Jurkat, Clone E6-1 (cell line): ENCODE measurements at places on chromosomes 5 and 9.
A peak's percentile ranks its signal among the peaks of the same experiment; 100 is the strongest.

GRCh38 chr5:153340139-153340538 lies 150.3 kb upstream of the GRIA1 start:
- no peak for DNase-seq

DNA sequence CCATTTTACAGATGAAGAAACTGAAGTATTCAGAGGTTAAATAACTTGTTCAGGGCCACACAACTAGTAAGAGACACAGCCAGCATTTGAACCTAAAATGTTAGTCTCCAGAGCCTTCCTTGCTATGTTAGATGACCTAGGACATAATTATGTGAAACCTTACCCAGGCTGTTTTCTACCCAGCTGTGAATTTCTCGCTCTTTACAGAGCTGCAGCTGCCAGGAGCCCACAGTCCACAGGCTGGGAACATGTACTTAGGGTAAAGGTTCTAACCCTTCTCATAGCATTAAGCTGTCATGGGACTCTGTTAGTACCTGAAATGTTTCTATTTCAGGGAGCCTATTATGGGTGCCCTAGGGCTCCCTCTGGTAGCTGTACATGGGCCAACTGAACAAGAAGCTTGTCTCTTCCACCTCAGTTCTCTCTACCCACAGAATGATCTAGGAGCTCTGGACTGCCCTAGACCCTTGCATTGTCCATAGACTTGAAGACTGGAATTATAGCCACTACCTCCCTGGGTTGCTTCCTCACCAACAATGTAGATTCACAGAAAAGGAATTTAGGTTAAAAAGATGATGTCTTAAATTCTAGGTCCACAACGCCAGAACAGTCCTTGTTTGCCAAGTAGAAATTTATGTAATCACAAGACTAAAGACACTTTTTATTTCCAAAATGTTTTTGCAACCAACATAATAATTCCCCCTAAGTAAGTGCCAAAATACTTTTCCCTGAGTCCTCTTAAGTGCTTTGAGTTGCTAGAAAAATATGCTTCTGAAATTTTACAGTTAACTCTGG lies 262.9 kb downstream of the PIK3R1 start:
- no peak for DNase-seq

GRCh38 chr5:94316916-94317838 lies 301.2 kb downstream of the KIAA0825 start:
- no peak for DNase-seq

DNA sequence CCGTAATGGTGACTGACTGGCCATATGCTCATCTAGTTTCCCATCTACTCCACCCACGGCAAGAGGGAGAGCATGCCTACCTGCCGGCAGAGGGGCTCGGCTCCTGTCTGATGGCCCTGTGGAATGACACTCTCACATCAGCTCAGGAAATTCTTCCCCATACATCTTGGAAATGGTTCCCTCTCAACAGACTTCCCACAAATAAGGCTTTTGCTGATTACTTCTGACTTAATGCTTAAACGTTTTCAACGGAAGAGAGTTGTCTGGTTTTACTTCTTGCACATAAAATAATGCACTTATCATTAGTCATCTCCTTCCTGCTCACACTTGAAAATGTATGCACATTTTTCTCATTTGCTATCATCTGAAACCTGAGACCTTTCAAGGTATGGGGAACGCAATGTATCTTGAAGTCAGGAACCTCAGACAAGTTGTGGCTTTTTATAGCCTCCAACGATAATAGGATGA lies 129.5 kb downstream of the TTLL11 start:
- DNase-seq, result no peak

- DNase-seq, result no peak
Observed at GRCh38 chr5:42399702-42400101, 23.5 kb upstream of the GHR start.

DNA sequence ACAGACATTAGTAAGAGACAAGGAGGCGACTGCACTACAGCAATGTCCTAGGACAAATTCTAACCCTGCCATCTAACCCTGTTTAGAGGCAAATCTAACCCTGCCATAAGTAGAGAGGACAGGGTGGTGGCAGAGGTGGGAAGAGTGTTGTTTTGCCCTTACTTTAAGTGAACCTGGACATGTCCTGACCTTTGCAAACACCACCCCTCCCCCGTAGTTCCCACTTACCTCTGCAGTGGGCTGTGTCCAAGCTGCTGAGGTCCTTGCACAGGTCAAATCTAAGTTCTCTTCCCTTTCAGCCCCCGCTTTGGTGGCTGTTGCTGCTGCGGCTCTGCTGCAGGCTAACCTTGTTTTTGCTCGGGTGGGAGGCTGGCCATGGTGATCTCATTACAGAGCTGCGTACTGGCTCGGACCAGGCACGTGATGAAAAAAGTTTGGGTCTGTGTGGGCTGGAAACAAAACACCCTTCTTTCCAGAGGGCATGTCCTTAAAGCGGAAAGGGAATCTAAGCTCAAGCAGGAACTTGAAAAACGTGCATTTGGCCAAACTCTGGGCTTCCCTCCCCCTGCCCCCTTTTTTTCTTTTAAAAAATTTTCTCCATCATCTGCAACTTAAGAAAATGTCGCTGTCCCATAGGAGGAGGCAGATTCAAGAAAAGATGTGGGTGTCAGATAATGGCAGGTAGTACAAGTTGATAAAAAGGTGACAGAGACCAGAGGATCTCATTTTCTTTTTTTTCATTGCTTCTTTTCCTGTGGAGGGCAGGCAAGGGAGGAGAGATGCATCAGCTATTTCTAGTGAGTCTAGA lies at the start of gene FAXDC2:
TSS of gene FAXDC2 (minus strand) at position 349 of the 808 bp plus-strand sequence. CDS start 12,425 bp downstream, outside the sequence.
- DNase-seq, result no peak

- DNase-seq, result peak; percentile 40
Observed at GRCh38 chr5:31232273-31232888, 38.9 kb downstream of the CDH6 start.

GRCh38 chr9:82148901-82149461 lies 160.4 kb downstream of the SPATA31D1 start:
- DNase-seq, result no peak

DNA sequence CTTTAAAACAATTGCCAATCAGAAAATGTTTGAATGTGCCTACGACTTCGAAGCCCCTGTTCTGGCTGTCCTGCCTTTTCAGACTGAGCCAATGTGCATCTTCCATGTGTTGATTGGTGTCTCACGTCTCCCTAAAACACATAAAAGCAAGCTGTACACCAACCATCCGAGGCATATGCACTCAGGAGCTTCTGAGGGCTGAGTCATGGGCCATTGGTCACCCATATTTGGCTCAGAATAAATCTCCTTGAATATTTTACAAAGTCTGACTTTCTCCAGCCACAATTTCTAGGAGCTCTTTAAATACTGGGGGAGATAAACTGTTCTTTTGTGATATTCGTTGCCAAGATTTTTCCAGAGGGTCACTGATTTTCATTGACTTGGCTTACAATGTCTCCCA lies 53.9 kb downstream of the C9orf57 start:
- no peak for DNase-seq

DNA sequence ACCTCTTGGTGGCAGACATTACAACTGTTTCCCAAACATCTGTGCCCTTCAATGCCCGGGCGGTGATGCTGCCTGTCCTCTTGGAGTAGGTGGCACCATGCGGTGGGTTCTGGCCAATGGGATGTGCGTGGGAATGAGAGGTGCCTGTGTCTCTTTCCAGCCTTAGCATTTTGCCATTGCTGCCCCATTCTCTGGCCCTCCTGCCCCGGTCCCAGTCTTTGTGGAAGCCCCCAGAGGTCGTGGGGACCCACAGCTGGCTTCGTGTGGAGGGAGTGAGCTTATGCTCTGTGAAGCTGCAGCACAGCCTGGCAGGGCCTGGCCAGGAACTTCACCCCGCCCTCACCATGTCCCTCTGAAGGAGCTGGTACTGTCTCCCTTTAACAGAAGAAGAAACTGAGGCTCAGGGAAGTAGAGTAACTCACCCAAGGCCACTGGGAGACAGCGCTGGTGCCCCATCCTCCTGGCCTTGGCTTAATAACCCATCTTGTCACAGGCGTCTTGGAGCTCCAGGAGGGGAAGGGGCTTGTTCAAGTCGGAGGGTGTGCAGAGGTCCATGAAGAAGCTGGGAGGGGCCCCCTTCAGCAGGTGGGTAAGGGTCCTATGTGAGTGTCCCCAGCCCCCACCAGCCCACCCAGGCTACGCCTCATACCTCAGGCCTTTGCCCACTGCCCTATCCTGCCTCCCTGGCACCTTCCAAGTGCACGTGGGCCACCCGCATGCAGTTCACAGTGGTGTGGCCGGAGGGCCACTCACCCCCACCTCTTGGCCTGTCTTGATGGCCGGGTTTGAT lies 173.6 kb downstream of the GAPVD1 start:
- DNase-seq, result no peak

GRCh38 chr5:107389775-107390148 lies 281.0 kb downstream of the EFNA5 start:
- no peak for DNase-seq

GRCh38 chr9:96585426-96585825 lies 34.2 kb downstream of the CDC14B start:
- DNase-seq, result no peak

DNA sequence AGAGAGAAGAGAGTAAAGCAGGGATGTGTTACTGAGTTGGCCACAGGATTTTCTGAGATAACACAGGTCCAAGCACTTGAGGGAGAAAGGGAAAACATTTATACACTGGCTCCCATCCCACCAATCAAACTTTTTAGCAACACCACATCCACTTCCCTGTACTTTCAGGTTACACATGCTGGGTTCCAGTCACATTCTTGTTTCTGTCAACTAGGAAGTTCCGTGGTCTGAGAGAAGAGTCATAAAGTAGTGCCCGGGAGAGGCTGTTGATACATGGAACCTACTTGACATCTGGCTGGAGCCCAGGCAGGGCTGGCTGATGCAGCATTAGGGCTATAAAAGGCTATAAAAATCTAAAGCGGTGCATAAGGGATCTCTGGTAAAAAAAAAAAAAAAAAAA lies 473.9 kb upstream of the COX7C start:
- no peak for DNase-seq

GRCh38 chr9:84278130-84278529 lies 62.4 kb downstream of the SLC28A3 start:
- no peak for DNase-seq

GRCh38 chr9:35548571-35548970 lies 56.5 kb upstream of the TESK1 start:
- no peak for DNase-seq

- no peak for DNase-seq
Observed at GRCh38 chr5:16702964-16703363, 86.2 kb upstream of the RETREG1 start.

GRCh38 chr9:136596630-136597031 lies 50.8 kb upstream of the NOTCH1 start:
- no peak for DNase-seq

DNA sequence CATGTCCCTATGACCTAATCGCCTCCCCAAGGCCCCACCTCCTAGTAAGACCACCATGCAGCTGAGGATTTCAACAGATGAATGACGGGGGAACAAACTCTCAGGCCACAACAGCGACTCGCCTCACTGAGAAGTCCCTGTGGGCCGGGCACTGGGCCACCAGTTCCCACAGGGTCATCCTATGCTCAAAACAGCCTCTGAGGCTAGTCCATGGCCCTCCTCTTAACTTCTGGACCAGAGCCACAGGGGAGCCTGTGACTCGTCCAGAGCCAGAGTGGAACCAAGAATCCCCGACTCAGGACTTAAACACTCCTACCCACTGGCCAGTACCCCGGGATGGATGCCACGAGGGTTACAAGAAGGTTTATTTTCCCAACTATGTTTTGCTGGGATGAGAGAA lies 12.3 kb downstream of the GFPT2 start:
- DNase-seq, result no peak

- peak; percentile 55 for DNase-seq
Observed at GRCh38 chr9:111597852-111598732, 1.4 kb downstream of the PTGR1 start.

DNA sequence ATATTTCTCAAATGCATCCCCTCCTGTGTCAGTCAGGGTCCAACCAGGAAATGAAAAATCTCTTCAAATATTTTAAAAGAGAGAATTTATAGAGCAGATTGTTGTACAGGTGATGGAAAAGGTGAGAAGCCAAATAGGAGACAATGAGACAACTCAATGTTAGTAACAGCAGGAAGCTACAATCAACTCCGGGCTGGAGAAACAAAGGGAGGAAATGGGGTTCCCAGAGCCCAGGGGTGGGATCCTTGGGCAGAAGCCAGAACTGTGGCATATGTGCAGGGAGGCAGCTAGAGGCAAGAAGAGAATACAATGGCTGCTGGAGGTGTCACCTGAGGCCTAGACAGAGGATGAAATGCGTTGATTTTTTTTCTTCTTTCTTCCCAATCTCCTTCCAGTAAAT lies 361.8 kb upstream of the ACTBL2 start:
- no peak for DNase-seq

DNA sequence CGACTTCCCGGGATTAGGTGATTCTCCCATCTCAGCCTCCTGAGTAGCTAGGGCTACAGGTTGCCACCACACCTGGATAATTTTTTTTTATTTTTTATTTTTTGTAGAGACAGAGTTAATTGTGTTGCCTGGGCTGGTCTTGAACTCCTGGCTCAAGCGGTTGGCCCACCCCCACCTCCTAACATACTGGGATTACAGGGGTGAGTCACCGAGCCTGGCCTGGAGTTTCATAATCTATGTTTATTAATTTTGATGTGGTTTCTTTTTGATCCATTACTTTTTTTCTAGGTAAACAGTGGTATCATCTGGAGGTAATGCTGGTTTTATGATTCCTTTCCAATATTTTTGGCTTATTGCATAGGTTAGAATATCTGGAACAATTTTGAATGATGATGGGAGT lies 54.2 kb downstream of the KIAA1958 start:
- DNase-seq, result no peak

- peak; percentile 87 for DNase-seq
Observed at GRCh38 chr5:150789943-150790611, 11.5 kb downstream of the SMIM3 start.
